ENCODE measurements at places on chromosomes 7 and 10. TPM values are rescaled to one million over a fixed set of nuclear protein-coding genes. Genes with fewer than 3 reads are reported as not detected.

DNA sequence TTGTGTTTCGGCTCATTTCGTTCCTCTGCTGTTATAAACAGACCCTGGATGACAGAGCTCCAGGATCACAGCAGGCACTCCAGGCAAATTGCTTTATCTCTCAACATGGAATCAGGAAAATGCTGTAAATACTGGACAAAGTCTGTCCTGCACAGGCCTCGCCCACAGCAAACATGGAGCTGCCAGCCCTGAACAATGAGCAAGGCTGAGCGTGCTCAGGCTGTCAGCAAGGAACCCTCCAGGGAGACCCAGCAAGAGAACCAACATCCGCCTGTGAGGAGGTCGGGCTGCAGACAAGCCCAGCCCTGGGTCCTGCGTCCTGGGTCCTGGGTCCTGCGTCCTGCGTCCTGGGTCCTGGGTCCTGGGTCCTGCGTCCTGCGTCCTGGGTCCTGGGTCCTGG is 180.8 kb downstream of the PTPRN2 start:
- DNase-seq: no peak

ADAP1 gene
- 1.7 TPM for total RNA-seq

EPHA1 gene
- 0.20 TPM for total RNA-seq

LIPF gene
- total RNA-seq: not detected

GRCh38 chr10:129020651-129021330 is 446.2 kb upstream of the MGMT start:
- DNase-seq: no peak

THSD7A gene
- 16.1 TPM for total RNA-seq

- DNase-seq: no peak
These were observed 52.7 kb downstream of the TAS2R16 start for GRCh38 chr7:122942765-122943164.

- no peak for DNase-seq
These were observed 28.6 kb upstream of the MKLN1 start for GRCh38 chr7:131299074-131299473.

DNA sequence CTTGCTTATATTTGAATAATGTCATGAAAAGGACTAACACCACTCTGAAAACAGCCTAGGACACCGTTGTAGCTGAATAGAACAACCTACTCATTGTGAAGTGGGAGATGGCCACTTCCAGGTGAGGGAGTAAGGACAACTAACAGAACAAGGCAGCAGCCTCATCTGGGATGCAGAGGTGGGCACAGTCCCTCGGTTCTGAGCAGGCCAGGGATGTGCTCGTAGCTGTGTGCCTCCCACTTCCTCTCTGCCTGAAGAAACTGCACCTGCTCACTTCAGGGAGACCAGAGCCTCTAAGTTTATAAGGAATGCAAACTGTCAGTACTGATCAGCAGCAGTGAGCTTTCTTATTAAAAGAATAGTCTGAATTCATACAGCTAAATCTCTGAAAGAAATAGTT is 2.5 kb downstream of the VSTM4 start:
- DNase-seq: no peak

ITPRID1 gene
- not detected for total RNA-seq

UPK3BL2 gene
- total RNA-seq: 2.6 TPM
